ENCODE measurements at places on chromosomes 2 and 18.

DNA sequence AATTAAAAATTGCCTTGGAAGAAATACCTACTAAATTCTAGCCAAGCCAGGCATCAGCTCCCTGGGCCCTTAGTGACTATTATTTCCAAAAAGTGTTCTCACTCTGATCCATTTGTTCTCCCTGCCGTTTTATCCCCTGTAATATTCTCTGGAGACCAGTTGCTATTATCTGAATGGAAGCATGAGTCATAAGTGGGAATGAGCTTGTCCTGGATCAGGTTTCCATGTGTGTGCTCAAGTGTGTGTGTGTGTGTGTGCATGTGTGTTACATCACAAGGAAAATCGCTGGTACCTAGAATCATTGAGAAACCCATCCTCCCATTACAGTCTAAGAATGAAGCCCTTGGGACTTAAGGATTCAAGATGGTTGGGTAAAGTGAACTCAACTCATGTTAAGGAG, 130.3 kb upstream of the CXCR4 start:
- DNase-seq, result no peak

DNA sequence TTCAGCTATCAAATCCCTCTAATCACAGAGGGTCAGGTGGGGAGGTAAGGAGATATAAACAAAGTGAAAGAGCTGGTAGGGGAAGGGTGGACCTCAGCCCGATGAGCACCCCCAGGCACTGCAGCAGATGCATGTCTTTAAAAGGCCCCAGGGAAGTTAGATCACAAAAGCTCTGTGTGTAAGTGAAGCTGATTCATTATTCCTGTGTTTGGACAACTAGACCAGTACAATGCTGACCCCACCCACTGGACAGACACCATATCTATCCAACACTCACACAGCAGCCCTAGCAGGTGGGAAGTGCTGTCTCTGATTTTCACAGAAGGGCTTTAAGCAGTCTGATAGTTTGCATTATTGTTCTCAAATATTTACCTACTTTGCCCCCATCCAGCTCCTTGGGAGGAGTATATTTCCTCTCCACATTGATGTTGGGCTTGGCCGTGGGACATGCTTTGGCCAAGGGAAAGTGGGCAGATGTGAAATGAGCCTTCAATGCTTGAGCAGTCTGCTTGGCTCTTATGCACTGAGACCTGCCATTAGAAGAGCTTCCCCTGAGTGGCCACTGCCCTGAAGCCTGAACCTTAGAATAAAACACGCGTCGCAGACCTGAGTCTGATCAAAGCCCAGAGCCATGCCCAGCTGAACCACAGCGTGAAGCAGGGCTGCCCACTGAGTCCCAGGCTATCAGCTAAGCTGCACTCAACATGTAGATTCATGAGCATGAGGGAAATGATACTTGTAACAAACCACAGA, 111.4 kb downstream of the COPS8 start:
- no peak for DNase-seq

DNA sequence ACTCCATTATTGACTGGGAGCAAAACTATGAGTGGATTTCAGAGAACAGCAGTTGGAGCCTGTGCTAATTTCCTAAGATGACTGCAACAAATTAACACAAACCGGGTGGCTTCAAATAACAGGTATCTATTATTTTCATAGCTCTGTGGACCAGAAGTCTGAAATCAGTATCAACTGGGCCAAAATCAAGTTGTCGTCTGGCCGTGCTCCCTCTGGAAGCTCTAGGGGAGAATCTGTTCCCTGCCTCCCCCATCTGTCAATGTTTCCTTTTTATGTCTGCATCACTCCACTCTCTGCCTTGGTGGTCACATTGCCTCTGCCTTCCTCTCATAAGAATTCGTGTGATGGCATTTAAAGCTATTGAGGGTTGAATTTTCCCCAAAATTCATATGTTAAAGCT, 269.8 kb downstream of the TMX3 start:
- DNase-seq, result no peak

DNA sequence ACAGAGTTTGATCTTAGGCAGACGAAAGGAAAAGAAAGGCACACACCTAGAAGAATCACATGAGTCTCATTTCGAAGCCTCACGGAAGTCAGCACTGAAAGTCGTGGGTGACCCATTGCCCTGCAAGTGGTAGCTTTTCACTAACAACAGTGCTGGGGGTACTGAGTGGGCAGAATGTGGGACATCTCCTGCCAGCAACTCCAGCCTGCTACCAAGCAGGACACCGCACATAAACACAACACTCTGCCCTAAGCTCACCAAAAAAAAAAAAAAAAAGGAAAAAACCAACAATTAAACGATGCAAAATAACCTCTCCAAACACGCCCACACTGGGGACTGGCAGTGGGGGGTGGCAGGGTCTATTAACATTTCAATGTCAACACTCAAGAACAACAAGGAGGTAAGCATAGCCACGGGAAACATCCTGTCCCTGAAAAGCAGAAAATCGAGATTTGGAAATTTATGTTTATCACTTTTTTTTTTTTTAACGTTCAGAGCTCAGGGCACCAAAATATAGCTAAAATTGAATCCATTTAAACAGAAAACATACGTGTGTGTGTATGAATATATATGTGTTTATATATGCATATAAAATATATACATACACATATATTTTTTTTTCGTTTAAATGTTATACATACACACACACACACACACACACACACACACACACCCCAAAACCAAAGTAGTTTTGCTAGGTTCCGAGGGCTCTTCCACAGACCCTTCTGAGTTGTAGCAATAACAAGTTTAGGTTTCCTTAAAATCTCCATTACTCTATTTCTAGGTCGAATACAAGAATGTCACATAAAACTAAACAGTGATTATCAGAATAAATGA, 2.2 kb downstream of the INO80D start:
- no peak for DNase-seq

- no peak for DNase-seq
Observed at GRCh38 chr18:76466410-76466991, 28.5 kb downstream of the ZNF516 start.

DNA sequence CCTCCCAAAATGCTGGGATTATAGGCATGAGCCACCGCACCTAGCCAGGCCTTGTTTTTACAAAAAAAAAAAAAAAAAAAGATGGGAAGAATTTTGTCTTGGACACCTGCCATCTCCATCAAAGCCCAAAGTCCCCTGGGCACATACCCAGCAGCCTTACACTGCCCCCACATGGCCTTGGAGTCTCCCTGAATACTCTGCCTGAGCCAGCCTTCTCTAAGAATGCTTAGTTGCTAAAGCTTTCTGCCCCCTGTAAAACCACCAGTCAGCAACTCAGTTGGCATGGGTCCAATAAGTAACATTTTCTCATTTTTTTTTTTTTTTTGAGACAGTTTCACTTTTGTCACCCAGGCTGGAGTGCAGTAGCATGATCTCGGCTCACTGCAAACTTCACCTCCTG, 40.6 kb downstream of the SPC25 start:
- peak; percentile 28 for DNase-seq

DNA sequence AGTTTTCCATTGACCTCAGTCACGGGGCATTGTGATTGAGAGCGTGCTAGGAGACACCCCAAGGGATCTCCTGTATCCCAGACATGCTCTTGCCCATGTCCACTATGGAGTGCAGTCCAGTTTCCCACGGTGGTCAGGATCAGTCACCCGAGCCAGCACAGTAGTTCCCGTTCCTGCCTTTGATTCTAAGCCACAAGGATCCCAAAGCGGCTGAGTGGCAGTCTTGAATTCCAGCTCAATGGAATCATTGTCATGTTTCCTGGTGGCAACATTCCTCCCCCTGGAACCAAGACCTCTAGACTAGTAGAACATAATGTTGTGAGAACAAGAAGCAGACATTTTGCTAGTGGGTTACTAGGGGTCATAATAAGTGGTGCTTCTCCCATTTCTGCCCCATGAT, 154.3 kb downstream of the SEPTIN10 start:
- DNase-seq, result no peak

GRCh38 chr2:220410296-220410695, 782.9 kb downstream of the SLC4A3 start:
- no peak for DNase-seq

GRCh38 chr2:26471766-26472706, 5.9 kb downstream of the OTOF start:
- DNase-seq, result no peak

- DNase-seq, result no peak
Observed at GRCh38 chr18:45324495-45325113, 290.7 kb upstream of the SLC14A2 start.

DNA sequence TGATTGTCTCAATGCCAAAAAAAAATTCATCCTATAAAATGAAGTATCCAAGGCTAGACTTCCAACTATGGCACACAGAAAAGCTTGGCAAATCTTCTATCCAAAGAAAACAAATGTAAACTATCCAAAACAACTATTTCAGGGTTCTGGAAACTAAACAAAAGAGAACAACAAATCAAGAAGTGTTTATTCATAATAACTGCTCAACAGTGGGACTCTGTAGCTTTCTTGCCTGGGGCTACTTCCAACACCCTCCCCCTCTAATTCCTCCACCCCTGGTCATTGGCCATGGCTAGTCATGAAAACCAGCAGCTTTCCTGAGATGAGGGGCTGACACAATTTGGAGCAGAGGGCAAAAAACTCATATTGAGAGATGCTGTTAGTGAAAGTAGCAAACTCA, 107.0 kb downstream of the EXOC6B start:
- DNase-seq, result no peak

GRCh38 chr2:8278709-8279354, 403.0 kb upstream of the ID2 start:
- no peak for DNase-seq

DNA sequence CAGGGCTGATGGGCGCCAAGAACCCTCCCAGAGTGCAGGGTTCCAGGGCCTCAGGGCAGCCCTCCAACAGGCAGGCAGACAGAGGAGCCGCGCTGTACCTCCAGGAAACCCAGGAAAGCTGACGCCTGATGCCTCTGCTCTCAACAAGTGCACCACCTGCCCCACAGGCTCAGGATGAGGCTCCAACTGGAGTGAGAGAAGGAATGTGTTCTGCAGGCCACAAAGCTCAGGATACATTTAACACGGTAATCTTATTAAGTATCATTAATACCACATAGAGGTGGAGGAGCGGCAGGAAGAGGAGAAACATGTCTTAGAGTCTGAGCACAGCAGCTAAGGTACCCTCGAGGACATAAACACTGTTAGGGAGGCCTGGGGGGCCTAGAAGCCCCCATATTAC, 155.9 kb upstream of the CAPN13 start:
- no peak for DNase-seq

- no peak for DNase-seq
Observed at GRCh38 chr2:117067900-117068299, 746.6 kb upstream of the DDX18 start.

GRCh38 chr2:8669157-8669817, 12.6 kb upstream of the ID2 start:
- no peak for DNase-seq

DNA sequence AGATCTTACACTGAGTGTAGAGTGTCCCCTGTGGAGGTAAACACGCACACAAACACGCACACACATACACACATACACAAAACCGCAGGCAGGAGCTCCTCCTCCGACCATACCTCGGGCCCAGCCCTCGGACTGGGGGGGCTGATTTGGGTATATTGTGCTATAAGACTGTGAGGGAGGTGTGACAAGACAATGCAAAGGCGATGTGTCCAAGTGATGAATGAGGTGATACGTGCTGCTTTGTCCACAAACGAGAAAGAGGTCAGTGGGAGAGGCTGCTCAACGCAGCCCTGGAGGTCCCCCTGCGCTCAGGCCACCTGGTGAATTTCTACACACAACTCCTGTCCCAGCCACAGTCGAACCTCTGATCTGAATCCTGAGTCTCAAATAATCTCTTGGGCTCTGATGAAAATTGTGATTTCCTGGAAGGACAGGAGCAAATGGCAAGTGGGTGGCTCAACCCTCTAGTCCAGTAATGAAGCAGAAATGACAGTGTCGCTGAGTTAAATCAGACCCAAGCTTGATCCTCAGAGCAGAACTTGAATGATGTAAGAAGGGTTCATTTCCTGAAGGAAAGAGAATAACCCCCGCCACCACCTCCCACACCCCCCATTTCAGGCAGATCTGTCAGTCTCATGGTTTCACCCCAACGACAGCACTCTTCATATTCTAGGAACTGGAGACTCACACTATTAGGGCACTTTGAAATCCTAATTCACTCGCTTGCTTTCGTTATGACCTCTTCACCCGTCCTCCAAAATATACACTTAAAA, 48.9 kb upstream of the ASXL2 start:
- DNase-seq, result no peak

GRCh38 chr2:125006676-125007075, 981.6 kb downstream of the CNTNAP5 start:
- no peak for DNase-seq

DNA sequence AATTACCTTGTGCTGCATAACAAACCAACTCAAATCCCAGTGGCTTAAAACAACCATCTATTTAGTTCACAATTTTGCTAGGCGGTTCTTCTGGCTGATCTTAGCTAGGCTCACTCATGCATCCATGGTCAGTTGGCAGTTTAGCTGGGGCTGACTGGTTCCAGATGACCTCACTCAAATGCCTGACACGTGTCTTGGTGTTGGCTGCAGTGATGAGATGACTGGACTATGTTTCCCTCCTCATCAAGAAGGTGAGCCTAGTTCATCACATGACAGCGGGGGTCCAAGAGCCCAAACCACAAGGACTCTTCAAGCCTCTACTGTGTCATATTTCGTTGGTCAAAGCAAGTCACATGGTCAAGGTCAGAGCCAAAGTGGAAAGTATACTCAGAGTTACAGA, 42.7 kb upstream of the ACTR3 start:
- DNase-seq, result no peak

- DNase-seq, result no peak
Observed at GRCh38 chr2:134079373-134079772, 174.5 kb upstream of the MGAT5 start.

DNA sequence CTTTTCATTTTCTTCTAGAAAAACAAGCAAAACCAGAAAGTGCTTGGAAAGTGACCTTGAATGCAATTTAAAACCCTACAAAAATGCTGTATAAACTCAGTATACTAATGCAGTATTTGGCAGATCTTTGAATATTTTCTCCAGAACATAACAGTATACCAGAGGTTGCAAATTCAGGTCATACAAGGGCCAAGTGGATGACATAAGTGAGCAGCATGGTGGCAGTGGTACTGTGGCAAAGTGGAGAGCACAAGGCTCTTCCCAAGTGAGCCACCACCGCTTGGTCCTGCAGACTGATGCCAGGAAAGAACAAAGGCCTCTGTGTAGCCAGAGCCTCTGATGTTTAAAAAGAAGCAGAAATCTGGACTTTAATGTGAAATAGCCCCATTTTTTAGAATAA, 33.1 kb downstream of the METTL4 start:
- DNase-seq, result peak; percentile 22

- no peak for DNase-seq
Observed at GRCh38 chr2:8505311-8505920, 176.4 kb upstream of the ID2 start.

GRCh38 chr2:207330912-207331311, 165.2 kb upstream of the KLF7 start:
- DNase-seq, result no peak

GRCh38 chr2:112268547-112268946, 6.8 kb upstream of the ZC3H6 start:
- DNase-seq, result no peak

Measured in spinal cord (tissue), 10 donors.